ENCODE measurements at places on chromosomes 5 and 9.

DNA sequence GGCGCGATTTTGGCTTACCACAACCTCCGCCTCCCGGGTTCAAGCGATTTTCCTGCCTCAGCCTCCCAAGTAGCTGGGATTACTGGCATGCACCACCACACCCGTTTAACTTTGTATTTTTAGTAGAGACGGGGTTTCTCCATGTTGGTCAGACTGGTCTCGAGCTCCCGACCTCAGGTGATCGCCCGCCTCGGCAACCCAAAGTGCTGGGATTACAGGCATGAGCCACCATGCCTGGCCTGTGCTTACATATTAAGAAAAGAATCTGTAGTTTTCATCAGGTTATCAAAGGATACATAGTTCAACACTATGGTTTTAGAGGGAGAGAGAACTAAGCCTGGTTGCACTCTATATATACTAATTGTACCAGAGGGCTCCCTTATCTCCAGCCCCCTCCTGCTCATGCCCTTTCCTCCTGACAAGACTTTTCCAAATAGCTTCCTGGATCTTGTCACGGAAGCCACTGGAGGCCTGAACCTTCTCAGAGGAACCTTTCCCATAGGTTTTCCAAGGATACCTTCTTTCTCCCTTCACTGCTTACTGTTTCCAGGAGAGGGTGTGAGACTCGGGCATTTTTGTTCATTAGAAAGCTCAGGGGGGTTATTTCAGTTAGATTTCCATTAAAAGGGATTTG lies 53.1 kb downstream of the SLC44A1 start:
- DNase-seq: no peak

GRCh38 chr5:73544429-73545402 lies 20.7 kb downstream of the ANKRA2 start:
- no peak for DNase-seq

DNA sequence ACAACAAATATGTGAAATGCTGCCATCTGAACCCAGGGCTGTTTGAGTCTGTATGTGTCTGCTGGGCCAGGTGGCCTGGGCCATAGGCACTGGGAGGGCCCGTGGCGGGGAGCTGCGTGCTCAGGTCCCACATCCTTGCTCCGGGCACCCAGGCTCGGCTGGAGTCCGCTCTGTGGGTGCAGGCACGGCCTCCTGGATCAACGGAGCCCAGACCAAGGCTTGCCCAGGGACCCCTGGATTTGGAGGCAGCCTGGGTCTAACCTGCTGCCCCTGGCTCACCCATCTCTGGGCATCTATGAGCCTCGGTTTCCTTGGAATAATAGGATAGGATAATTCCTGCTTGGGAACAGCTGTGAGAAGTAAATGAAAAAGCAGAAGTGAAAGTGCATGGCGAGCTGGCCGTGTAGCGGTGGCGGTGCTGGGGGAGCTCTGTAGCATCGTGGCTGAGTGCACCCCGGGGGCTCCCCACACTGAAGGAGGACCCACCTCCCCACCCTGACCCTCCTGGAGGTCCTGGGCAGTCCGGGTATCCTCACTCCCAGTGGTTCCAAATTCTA lies 1.2 kb downstream of the CDHR2 start:
- no peak for DNase-seq

DNA sequence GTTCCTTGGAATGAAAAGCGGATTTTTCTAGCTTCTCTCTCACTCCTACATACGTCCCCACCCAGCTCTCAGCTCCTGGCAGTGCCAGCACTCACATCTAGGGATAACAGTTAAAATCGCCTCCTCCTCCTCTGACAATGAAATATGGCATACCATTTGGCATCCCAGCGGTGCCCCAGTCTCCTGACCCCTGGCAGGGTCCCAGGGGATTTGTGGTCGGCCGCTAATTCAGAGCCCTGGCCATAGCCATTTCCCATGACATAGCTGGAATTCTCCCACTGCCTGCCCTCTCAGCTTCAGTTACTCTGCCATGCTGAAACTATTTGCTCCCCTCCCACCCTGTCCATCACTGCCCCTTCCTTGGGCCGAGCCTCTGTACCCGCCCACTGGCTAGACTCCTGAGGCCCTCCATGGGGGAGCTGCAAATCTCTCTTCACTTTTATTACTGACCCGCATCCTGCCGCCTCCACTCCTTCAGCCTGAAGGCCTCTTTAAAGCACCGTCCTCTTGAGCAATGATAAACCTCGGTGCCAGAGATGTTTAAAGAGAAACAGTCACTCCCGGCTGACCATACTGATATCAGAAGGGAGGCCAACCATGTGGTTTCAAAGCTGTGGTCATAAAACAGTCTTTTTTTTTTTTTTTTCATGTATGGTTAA lies 139.8 kb downstream of the SLIT3 start:
- peak; percentile 6 for DNase-seq

DNA sequence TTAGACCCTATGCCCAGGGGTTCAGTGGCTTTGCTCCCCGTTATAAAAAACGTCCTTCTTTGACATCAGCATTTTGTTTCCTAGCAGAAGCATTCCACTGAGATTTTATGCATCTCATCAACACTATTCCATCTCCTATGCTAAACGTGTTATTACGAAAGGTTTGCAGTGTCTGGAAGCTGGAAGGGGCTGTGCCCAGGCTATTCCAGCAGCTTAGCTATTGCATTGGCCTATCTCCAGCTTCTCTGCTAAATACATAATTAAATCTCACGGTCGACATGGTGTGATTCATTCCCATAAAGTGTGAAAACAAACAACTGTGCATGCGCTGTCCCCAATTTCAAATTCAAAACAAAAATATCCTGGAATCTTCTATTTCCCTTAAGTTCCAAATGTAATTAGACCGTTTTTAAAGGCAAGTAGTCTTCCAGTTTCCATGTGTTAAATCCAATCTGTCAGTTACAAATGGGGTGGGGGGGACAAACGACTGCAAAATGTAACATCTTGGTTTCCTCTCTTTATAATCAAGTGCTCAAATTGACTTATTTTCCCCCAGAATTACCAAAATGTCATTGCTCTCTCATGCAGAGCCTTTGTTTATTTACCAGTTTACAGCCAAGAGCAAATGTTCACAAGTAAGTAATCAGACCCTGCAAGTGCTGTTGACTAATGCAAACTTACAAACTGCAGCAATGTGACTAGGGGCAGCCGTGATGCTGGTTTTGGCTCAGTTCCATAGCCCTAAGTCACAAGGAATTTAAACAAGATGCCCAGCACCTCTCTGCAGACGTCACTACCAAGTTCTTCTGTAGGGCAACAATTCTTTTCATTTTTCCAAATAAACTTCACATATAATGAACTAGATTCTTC lies 212.3 kb upstream of the RORB start:
- DNase-seq: no peak
